ENCODE measurements at places on chromosomes 3 and 15. TPM values are rescaled to one million over a fixed set of nuclear protein-coding genes. Genes with fewer than 3 reads are reported as not detected.

- DNase-seq: no peak
Measured at GRCh38 chr3:69088063-69088462, 3.3 kb downstream of the ARL6IP5 start.

DNA sequence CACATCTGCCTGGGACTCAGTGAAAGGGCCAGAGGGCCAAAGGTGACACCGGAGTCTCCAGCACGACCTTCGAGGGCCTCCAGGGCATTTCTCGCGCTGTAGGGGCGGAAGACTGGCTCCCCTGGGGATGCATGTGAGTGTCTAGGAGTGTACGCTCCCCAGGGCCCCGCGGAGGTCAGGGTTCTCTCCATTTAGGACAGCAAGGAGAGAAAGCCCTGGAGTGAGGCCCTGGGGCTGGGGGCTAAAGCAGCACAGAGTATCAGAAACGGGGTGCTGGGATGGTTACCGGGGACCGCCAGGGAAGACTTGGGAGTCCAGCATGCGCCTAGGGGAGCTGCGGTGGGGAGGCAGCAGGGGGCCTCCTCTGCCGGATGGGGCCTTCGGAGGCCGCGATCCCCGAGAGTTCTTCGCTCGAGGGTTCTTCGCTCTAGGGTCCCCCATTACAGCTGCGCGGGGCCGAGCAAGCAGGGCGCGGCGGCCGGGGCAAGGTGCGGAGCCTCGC is 595 bp upstream of the APBA2 start:
- DNase-seq: no peak

- DNase-seq: no peak
Measured at GRCh38 chr3:110341047-110341446, 730.6 kb upstream of the NECTIN3 start.

GRCh38 chr15:43299411-43299810 is 31.0 kb downstream of the LCMT2 start:
- DNase-seq: no peak

- DNase-seq: no peak
Measured at GRCh38 chr15:39315206-39315850, 265.6 kb upstream of the THBS1 start.

- peak; percentile 32 for DNase-seq
Measured at GRCh38 chr15:79076661-79077060, 13.9 kb downstream of the RASGRF1 start.

DNA sequence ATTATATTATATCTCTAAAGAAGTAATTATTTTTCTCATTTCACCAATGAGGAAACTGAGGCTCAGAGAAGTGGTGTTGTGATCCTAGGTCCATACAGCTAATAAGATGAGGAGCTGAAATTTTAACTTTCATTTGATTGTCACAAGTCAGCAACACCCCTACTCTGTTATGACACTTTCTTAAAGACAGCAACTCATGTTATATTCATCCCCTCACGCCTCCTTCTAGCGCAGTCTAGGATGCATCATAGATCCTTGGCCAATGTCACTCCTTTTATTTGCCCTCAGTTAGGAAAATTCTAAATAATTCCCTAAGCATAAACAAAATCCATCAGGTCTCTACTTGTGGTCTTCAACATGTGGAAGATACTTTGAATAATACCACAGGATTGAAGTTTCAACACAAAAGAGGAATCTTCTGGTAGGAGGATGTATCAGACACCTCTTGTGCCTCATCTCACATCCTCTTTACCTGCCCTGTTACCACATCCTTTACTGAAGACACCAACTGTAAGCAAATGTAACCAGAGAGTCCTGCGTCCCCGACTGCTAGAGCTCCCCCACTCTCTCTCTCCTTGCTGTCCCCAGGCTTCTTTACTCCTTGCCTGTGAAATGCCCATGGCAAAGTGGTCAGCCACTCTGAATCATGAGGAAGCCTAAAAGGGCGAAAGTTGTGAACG is 53.7 kb downstream of the TRIM42 start:
- no peak for DNase-seq

- peak; percentile 20 for DNase-seq
Measured at GRCh38 chr3:10517627-10518026, 12.2 kb upstream of the ATP2B2 start.

DNA sequence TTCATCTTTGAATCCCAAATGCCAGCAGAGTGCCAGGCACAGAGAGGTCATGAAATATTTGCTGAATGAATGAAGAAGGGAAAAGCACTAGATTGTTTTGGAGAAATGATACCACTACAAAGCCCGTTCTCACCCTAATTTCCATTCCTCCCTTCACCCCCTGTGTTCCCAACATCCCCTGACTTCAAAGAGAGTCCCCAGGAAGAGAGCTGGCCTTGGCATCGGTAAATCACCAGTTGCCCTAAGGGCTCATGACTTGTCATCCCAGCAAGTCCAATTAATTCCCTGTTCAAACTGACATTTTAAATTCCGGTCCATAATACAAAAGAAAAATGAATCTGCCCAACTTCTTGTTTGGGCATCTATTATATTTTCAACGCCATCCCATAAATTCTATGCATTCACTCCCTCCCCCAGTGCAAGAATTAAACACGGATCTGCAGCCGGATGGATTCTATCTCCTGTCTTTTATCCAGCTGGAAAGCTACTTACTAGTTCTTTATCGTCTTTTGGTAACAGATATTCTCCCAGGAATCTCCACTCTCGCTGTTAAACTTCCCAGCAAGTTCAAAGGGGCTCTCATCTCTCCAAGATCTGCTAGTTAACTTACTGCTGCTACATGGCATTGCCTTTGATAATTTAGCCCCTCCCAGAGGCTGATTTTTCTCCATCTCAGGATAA is 63.9 kb upstream of the TSC22D2 start:
- no peak for DNase-seq

- no peak for DNase-seq
Measured at GRCh38 chr3:137789236-137789635, 25.1 kb downstream of the SOX14 start.

- DNase-seq: no peak
Measured at GRCh38 chr3:37543666-37544065, 318.0 kb upstream of the CTDSPL start.

GRCh38 chr3:148642616-148643015 is 55.1 kb upstream of the AGTR1 start:
- DNase-seq: no peak

- DNase-seq: no peak
Measured at GRCh38 chr3:3744826-3745225, 54.4 kb upstream of the LRRN1 start.

- DNase-seq: no peak
Measured at GRCh38 chr3:194592798-194593752, 40.1 kb downstream of the TMEM44 start.

DNA sequence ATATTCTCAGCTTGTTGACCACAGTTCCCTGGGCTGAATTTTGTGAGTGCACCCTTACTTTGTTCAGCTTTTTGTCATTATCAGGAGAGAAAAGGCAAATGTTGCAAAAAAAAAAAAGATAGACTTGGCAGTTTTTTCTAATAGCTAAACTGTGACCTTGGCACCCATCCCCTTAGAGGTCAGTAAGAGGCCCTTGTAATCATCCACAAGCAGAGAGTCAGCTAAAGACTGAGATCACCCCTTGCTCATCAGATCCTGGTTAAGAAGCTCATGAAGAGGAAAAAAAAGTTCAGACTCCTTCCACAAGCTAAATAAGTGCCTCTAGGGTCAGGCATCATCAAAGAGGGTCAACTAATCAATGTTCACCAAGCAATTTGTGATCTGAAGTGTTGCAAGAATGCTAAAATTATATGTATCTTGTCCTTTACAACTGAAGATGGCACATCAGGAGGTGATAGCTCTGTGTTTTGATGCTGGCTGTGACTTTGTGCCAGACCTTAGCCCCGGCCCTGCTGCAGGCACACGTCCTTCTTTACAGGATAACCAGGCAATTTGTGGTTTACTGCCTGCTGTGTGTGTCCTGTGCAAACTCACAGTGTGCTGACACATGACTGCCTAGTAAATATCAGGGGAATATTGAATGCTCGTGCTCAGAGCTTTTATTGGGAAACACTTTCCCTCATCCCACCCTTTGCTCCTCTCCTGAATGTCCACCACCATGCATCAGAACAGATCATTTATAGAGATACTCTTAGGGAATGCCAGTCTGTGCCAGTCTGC is 262.9 kb downstream of the IL5RA start:
- DNase-seq: no peak

DNA sequence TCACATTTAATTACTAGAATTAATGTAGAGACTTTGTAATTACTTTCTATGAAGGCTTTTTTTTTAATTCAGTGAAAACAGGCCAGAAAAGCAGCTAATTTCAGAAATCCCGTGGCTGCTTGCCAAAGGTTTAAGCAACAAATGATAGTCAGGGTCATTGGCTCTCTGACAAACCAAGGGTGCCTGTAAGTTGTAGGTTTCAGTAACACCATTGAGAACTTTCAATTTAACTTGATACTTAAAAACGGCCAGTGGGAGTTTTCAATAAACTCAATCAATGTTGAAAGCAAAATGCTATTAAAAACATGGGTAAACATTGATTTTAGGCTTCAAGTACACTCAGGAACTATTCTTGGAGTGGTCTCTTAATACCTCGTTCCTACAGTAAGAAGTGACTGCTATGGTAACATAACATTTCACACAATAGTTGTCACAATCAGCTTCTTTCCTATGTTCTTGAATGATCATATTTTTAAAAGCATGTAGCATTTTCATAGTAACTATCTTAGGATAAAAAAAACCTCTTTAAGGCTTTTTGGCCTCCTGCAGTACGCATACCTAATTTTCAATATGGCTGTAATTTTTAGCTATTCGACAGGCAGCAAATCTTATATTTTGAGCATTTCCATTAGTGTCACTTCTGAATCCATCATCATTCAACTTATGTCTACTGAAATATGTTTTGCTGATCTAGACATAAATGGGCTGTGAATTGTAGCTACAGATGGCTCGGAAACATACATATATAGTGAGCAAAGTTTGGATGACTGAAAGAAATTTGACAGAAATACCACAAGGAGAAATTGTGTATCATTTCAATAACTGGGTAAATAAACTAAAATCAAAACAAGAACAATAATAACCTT is 592.1 kb upstream of the GBE1 start:
- no peak for DNase-seq

- DNase-seq: no peak
Measured at GRCh38 chr15:60721707-60722106, 242.8 kb upstream of the ICE2 start.

- DNase-seq: no peak
Measured at GRCh38 chr3:62965311-62965710, 90.1 kb upstream of the CADPS start.

DNA sequence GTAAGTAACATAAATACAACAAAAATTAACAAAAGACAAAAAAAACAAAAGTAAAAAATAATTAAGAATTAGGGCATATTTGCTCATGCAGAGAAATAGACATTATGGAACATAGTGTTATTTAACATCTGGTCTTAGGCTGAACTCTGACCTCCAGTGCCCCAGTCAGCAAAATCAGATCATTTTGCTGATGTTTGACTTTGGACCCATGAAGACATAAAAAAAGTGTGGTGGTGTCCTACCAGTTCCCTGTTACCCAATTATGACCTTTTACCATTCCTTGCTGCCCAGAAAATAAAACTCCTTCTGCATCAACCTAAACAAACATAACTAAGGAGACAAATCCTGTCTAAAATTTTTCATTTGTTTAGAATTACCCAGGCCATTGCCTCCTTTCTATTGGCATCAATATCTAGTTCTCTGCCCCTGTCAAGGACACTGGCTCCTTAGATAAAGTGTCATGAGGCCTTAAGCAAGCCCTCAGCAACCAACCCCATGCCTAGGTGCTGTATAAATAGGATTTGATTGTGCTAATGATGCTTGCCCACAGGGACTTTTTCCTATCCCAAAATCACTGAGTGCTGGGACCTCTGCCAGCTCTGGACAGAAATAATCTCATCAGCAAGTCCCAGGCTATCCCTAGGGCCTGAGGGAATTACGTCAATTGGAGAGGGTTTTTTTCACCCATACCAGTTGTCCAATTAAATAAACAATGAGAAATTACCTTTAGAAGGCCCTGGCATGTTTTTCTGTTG is 334.5 kb upstream of the UMPS start:
- no peak for DNase-seq

Gene LTF
- 14.3 TPM for total RNA-seq

Gene CHRM5
- not detected for total RNA-seq

Gene RETNLB
- not detected for total RNA-seq

Gene ASB14
- not detected for total RNA-seq

Gene BAHD1
- total RNA-seq: 29.8 TPM

Gene CGNL1
- 54.9 TPM for total RNA-seq
